ENCODE measurements at places on chromosomes 7 and 10.

- no peak for DNase-seq
These were observed 92.0 kb upstream of the FAM180A start for GRCh38 chr7:135840591-135840990.

DNA sequence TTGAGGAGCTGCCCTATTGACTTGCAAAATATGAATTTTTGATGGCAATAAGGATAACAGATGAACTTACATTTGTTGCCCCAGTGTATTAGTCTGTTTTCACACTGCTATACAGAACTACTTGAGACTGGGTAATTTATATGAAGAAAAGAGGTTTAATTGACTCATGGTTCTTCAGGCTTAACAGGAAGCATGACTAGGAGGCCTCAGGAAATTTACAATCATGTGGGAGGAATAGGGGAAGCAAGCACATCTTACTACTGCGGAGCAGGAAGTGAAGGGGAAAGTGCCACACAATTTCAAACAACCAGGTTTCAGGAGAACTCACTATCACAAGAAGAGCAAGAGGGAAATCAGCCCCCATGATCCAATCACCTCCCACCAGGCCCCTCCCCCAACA is 57.9 kb downstream of the ZNF22 start:
- no peak for DNase-seq

DNA sequence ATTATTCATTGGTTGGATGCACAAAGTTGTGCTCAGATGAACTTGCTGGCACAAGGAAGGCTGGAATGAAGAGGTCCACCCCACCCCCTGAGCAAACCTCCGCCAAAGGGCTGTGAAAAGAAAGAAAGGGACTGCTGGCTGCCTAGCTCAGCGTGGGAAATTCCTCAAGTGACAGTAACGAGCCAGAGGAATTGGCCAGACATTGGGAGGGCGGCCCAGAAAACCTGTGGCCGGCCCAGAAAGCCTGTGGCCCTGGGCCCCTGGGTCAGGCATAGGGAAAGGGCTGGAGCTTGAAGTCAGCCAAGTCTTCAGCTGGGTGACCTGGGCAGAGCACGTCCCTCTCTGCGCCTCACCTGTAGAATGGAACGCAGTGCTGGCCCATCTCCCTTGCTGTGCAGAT is 30.6 kb upstream of the CTBP2 start:
- DNase-seq: no peak

DNA sequence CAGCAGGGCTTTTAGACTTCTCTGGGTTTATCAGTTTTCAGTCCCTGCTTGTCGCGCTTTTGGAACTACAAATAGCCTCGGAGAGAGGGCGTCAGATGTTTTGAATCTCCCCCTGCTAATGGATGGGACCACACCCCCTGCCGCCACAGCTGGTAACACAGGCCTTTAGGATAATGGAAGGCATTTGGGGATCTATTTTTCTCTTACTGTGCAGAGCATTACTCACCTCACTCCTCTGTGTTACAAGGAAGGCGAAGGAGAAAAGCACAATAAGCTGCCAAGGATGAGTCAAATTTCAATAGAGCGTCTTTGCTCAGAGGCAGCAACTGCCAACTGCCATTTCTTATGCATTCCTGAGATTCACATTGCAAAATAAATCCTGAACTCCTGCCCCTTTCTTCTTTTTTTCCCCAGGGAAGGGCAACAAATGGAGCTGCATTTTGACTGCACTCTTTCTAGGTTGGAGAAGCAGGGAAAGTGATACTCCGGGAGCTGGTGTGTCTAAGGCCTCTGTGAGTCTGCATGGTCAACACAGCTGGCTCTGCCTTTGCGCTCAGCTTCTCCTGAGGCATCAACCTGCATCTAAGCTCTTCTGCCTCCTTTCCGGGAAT is 31.5 kb upstream of the SMNDC1 start:
- no peak for DNase-seq

DNA sequence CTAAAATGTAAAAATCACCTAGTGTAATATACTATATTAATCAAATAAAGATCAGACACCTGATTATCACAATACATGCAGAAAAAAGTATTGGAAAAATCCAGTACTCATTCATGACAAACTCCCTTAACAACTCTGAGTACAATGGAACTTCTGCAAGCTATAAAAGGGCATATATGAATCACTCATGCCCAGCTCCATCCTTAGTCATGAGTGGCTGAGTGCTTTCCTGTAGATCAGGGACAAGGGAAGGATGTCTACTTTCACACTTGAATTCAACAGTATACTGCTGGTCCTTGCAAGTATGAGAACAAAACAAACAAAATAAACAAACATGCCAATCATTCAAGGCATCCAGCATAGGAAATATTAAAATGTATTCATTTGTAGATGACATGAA is 116.5 kb downstream of the ADARB2 start:
- no peak for DNase-seq

GRCh38 chr10:49827297-49827696 is 65.2 kb upstream of the OGDHL start:
- DNase-seq: no peak

DNA sequence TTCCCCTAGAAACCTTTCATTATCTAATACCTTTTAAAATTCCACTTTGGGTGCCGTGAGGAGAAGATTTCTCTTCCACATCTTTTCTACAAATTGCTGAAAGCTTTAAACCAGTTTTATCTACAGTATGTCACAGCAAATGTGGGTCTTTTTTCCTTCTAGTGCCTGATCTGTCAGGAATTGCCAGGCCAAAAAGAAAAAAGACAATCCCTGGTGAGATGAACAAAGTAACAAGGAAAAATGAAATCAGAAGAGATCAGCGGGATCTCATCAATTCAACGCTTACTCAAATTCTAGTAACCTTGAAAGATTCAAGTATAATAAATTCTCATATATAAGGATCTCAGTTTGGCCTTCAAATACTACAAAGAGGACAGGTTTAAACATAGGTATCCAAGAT is 449.5 kb downstream of the CALN1 start:
- no peak for DNase-seq

- no peak for DNase-seq
These were observed 33.6 kb downstream of the SMKR1 start for GRCh38 chr7:129535896-129536295.

GRCh38 chr10:84108797-84109196 is 30.5 kb upstream of the GHITM start:
- no peak for DNase-seq

DNA sequence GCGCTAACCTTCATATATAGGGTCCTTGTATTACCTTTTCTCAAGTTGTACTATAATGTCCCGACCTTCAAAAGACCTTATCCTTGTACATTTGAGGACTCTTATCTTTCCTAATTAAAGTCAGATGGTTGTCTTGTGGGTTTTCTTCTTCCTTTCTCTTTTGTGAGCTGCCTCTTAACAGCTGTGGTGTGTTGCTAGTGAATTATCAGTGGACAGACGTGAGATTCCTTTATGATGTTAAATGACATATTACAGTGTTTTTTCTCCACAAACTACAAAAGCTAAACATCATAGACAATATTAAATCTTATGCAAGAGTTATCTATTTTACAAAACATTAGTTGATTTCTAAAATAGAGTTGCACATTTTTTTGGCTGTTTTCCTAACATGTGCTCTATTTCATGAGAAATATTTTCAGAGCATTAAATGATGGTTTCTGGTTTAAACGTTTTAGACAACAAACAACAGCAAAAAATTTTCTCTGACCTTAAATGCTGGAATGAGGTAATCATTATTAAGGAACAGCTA is 272.2 kb upstream of the NPVF start:
- DNase-seq: no peak

DNA sequence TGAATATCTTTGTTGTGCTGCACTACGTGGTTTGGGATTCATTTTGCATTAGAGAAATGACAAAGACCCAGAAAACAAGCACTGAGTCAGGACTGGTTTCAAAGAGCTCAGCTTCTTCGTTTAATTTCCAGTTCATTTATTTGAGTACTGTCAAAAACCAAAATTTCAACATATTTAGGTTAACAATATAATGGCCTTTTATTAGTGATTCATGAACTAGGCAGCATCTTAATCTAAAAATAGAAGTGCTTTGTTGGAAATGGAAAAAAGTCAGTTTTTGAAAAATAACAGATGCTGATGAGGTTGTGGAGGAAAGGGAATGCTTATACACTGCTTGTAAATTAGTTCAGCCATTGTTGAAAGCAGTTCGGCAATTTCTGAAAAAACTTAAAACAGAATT is 856.4 kb downstream of the LRMDA start:
- no peak for DNase-seq

GRCh38 chr10:108545921-108546320 is 1377.4 kb downstream of the XPNPEP1 start:
- DNase-seq: no peak

DNA sequence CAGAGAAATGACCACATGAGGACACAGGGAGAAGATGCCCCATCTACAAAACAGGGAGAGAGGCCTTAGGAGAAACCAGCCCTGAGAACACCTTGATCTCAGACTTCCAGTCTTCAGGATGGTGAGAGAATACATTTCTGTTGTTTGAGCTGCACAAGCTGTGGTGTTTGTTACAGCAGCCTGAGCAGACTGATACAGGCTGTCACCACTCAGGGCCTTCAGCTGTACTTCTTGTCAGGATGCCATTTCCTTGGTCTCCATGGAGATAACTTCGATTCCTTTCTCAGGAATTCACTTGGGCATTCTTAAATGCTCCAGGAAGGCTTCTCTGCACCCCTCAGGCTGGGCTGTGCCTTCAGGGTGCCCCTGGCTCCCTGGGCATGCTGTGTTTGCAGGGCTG is 85.7 kb upstream of the IGFBP3 start:
- DNase-seq: no peak

DNA sequence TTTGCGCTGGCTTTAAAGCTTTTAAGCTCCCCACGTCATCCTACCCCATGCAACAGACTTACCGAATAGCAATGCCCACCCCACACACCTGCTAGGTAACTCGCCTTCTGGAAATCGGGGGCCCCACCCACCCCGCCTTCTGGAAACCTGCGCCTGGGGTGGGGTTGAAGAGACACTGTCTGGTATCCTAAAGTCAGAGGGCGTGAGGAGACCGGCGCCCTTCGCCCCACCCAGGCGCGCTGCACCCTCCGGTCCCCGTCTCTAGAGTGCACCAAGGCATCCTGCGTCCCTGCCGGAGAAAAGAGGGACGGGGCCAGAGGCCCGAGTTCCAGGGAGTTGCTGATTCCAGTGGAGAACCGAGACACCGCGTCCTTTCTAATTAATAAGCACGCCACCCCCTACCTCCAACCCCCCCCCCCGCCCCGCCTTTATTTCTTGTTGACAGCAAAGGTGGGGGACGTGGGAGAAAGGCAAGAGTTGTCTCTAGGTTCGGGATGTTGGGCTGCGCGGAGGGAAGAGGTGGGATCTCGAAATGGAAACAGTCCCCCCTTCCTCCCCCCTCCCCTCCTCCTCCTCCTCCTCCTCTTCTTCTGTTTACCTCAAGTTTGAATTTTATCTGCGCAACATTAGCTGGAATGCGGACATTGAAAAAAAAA is 220.9 kb upstream of the MKLN1 start:
- no peak for DNase-seq

DNA sequence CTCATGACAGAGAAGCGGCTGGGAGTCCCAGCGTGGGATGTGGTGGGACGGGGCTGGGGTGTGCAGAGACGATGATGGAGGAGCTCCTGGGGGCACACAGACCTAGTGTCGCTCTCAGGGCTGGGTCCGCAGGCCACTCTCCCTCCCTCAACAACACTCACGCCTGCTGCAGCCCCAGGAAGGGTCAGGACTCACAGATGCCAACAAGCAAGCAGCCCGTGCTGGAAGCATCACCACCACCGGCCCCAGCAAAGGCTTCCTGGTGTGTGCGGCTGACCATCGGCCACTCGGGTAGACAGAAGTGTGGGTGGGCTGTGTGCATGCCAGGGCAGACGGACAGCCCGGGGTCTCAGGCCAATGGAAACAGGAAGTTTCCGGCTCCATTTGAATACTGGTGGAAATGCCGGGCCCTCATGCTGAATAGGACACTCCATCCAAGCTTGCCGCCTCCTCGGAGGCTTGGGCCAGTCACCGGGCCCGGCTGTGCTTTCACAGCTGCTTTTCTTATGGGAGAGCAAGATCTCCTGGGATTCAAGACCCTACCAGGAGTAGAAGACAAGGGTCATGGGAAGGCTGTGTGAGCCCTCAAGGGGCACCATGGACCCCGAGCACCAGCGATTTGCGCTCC is 178.1 kb downstream of the ELFN1 start:
- no peak for DNase-seq

- no peak for DNase-seq
These were observed 3.9 kb upstream of the GATA3 start for GRCh38 chr10:8050556-8051108.

GRCh38 chr10:1556496-1556895 is 180.8 kb downstream of the ADARB2 start:
- no peak for DNase-seq

- DNase-seq: no peak
These were observed 188.4 kb upstream of the LYZL1 start for GRCh38 chr10:29100505-29100904.

GRCh38 chr10:131703541-131703940 is 197.3 kb upstream of the PPP2R2D start:
- no peak for DNase-seq

- no peak for DNase-seq
These were observed 8.7 kb upstream of the KCP start for GRCh38 chr7:128919241-128919640.

DNA sequence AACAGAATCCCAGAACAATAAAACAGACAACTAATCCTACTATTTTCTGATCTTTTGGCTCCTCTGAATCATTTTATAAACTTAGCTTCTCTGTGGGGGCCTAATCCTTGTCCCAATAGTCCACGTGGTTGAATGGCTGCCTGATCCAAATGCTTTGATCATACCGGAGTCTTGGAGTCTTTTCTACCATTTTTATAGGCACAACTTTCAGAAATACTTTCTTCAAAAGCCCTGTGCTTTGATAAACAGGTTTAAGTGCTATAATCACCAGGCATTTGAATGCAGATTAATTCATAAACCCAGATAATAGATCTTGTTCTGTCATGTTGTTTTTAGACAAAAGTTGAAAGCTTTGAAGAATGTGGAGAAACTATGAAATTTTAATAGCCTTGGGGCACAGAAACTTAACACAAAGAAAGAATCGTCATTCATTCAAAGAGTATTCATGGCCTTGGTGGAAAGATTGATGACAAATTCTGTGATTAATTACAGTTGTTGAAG is 163.7 kb downstream of the AHR start:
- DNase-seq: peak; percentile 7

GRCh38 chr7:2706685-2707126 is 18.7 kb downstream of the AMZ1 start:
- no peak for DNase-seq

DNA sequence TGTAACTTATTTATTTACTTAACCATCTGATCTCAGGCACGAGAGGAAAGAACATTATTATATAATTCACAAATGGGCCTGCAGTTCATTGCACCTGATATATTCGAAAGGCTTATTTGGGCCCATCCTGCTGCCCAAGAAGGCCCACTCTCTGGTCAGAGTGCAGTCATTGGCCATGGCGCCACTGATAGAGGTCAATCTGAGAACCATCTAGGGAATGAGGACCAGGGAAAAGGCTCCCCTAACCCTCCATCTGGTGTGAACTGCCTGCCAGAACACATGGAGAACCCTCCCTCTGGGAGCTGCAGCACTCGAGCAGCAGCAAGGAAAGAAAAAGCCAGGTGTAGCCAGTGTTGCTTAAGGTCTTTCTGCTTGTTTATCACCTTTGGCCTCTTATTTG is 136.6 kb downstream of the REEP3 start:
- DNase-seq: no peak

GRCh38 chr7:92631067-92631849 is 41.1 kb upstream of the FAM133B start:
- no peak for DNase-seq
